ENCODE measurements at places on chromosomes 11 and 22.

DNA sequence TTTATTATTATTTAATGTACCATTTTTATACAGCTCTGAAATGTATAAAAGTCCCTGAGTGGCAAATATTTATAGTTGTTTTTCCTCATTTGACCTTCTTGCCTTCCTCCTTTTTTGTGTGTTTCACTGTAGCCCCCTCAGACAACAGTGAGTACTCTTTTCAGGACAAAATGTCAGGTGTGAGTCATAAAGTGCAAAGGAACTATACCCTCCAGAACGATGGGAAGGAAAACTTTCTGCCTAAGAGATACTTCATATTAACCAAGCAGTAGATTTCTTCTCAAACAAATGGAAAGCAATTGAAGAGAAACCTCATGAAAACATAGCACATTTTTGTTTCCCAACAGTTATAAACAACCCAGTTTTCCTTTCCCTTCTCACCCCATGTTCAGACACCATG, 16.1 kb upstream of the MS4A7 start:
- no peak for DNase-seq

DNA sequence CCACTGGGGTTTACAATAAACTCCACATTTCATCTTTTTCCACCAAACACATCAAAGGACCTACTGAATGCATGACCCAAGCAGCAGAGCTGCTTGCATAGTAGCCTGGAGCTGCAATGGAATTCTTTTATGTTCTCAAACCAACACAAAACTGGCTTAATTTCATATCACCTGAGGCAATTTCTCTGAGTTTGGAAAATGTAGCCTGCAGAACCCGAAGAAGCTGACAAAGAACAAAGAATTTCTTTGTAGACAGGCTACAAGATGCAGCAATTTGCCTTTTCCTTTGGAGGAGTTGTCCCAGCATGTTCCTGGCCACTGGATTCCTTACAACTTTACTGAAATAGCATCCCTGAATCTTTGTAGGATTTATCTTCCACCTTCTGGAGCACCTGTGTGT, 5.5 kb upstream of the TECTA start:
- no peak for DNase-seq

DNA sequence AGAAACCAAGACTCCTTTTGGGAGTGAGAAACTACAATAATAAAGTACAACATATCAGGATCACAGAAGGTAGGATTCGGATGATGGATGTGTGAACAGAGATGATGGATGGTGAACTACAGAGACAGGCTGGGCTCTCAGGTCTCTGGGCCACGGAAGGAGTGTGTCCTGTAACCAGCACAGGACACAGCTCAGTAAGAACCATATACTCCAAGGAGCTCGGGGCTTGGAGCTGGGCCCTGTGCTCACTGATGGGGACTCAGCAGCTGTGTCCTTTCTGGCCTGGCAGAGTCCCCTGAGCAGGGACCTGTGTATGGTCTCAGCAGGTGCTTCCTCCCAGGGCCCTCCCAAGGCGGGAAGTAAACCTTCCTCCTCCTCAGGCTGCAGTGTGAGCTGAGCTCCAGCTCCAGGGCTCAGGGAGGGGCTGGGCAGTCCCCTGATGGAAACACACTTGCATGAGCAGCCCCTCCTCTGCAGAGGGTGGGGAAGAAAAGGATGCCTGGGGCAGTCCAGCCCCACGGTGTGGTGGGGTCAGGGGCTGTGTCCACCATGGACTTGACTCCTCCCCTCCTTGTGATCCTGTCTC, 39.8 kb upstream of the TOP3B start:
- no peak for DNase-seq

DNA sequence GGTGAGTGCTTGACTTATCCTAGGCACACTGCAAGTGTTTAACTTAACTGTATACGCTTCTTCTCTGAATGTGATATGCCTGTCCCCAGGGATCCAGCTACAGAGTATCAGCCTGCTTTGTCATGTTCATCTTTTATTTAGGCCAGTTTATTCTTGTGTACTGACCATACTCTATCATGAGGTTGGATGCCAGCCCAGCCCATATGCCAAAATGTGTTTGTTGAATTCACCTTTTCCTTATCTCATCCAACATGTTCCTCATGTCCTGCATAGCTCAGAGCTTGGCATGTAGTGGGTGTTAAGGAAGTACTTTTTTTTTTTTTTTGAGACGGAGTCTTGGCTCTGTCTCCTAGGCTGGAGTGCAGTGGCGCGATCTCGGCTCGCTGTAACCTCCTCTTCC, 116.2 kb downstream of the NCAM1 start:
- no peak for DNase-seq

DNA sequence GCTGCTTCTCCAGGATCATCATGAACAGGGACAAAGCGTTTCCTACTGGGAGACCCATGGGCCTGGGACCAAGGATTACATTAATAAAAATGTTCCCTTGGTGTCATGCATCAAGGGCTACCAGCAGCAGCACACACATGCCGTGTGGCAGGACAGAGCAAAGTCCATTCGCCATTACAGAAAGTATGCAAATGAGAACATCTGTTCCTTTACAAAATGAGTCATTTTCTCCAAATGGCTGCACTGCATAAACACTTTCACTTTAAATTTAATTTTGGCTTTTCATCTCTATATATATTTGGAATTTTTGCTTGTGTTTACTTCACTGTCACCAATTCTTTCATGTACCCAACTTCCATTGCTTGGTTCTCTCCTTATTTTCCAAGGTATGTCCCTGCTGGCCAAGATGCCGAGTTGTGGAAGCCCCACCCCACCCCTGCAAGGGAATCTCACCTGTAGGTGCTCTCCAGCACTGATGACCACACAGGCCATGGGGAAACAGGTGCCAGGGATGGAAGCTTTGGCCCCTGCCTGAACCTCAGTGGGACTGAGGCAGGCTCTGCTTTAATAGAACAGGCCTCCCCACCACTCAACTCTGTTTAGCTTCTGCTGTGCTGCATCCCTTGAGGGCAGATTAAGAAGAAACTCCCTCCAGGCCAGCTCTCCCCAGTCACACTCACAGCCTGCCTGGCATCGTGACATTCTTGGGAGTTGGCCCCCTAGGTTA, 15.6 kb upstream of the GNAZ start:
- DNase-seq: no peak

GRCh38 chr11:93324500-93324899, 6.0 kb upstream of the DEUP1 start:
- no peak for DNase-seq

- no peak for DNase-seq
Observed at GRCh38 chr22:27382947-27383346, 418.6 kb downstream of the MN1 start.

GRCh38 chr11:16239141-16240105, 116.9 kb downstream of the SOX6 start:
- no peak for DNase-seq

DNA sequence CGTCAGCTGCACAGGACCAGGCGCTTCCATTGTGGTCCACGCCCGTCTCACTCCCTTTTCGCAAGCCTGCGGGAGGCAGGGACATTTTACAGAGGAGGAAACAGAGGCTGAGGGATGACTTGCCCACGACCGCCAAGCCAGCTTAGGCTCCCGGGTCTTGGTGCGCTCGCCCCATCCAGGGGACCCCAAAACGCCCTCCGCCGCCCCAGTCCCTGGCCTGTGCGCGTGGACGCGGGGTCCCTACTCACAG, 300 bp downstream of the WNT11 start:
- DNase-seq: no peak

GRCh38 chr11:41836431-41836830, 377.0 kb upstream of the LRRC4C start:
- no peak for DNase-seq

GRCh38 chr11:58965246-58965985, 26.1 kb downstream of the GLYATL1 start:
- DNase-seq: no peak

DNA sequence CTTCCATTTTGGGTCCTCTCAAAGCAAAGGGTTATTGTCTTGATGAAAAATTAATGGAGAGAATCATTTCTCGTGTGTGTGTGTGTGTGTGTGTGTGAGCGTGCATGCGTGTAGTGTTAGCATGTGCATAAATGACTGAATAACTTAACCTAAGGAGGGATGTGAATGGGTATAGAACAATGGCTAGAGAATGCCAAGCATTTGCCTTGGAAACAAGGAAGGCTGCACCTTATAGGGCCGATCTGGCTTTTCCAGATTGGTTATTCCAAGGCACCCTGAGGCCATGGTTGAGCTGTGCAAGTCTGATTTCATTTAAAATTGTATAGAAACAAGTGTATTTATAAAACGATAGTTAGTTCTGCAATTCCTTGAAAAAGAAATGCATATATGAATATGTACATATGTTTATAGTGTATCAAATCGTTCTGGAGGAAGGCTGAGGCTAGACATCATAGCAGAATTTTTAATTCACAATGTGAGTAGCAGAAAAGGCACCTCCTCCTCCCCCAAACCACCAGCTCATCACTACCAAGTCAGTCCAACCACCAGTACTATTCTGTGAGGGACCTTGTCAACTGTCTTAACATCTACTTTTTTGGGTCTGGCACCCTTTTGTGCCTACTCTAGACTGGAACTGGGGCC, 322.7 kb upstream of the ISX start:
- DNase-seq: no peak

DNA sequence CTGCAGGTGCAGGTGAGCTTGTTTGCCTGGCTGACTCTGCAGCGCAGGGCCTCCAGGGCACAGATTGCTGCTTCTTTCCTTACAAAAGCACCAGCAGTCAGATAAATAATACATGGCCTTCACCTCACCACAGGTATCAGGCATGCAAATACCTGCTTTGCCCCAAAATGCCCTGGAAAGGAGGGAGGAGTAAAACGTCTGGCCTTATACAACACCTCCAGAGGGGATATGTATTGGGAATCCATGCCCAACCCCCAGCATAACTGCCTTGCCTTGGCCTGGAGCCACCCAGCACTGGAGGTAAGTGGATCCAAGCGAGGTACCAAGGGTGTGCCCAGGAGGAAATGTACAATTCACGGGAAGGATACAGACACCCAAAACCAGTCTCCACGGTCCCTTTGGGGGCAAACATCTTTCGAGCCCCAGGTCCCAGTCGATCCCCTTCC, 860 bp downstream of the TMEM184B start:
- DNase-seq: no peak

DNA sequence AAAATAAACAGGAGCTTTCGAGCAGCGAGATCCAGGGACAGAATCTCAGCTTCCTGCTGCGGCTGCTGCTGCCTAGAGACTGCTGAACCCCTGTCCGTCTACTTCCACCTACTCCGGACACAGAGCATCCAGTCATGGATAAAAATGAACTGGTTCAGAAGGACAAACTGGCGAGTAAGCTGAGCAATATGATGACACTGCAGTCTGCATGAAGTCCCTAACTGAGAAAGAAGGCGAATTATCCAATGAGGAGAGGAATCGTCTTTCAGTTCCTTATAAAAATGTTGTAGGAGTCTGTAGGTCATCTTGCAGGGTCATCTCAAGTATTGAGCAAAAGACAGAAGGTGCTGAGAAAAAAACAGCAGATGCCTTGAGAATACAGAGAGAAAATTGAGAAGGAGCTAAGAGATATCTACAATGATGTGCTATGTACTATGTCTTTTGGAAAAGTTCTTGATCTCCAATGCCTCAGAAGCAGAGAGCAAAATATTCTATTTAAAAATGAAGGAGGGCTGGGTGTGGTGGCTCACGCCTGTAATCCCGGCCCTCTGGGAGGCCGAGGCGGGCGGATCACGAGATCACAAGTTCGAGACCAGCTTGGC, 11.1 kb upstream of the MS4A2 start:
- no peak for DNase-seq

GRCh38 chr11:35483131-35483820, 42.1 kb downstream of the PAMR1 start:
- no peak for DNase-seq

GRCh38 chr11:120089036-120090001, 48.6 kb downstream of the TRIM29 start:
- no peak for DNase-seq

GRCh38 chr11:23723861-23724260, 773.0 kb upstream of the LUZP2 start:
- no peak for DNase-seq

- no peak for DNase-seq
Observed at GRCh38 chr11:6653097-6653496, 2.5 kb downstream of the DCHS1 start.

- DNase-seq: no peak
Observed at GRCh38 chr11:130872981-130873380, 43.3 kb downstream of the SNX19 start.

GRCh38 chr11:76291576-76292526, 85.5 kb upstream of the WNT11 start:
- DNase-seq: no peak

DNA sequence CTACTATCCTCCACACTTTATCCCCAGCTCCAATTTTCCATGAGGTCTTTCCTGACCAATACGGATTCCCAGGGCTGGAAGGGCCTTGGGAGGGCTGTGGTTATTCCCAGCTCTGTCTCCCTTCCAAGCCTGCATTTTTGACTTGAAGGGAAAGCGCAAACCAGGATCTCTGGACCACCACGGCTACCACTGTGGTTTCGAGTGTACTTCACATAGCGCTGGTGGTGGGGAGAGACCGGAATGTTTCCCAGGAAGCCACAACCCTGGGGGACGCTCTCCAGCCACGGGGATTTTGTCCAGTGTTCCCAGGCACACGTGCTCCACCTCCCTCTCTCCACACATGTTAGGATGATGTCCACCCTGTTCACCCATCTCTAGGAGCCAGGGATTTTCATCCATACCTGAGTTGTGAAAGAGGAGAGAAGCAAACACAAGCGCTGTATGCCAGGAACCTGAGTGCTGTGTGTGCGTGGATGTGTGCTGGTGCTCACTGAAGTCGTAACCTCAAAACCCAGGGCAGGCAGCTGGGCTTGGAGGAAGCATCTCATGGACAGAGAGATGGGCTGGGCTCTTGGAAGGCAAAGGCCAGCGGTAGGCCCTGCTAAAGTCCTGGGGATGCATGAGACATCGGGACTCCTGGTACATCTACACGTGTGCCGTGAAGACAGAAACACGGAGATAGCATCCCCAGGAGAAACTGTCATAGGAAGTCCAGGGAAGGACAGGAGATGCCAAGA, 1.3 kb upstream of the NPTXR start:
- no peak for DNase-seq

GRCh38 chr11:68839911-68840641, 1.6 kb downstream of the CPT1A start:
- DNase-seq: no peak

DNA sequence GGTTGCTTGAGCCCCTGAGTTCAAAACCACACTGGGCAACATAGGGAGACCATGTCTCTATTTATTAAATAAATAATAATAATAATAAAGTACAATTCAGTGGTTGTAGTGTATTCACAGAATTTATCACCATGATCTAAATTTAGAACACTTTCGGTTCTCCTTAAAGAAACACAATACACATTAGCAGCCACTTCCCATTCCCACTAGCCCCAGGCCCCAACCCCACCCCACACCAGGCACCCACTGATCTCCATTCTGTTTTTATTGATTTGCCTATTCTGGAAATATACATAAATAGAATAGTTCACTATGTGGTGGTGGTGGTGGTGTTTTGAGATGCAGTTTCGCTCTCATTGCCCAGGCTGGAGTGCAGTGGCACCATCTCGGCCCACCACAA, 45.7 kb downstream of the BCL2L13 start:
- no peak for DNase-seq

DNA sequence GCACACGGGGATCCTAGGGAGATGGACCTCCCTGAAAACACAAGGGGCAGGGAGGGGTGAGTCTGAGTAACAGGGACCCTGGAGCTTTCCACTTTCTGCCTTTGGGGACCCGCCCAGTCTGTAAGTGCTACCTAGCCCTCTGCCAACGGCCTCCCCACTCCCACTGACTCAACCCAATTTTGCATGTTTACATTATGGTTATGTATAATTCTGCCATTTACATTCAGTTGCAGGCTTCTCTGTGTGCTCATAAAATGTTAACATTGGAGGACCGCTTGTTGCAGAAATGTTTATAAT, 105.8 kb downstream of the DSCAML1 start:
- no peak for DNase-seq

Measured in stimulated activated CD4-positive, alpha-beta T cell treated with anti-CD3 and anti-CD28 coated beads, Interleukin-1b, Interleukin-23, amount 100 ng/mL, for 1 hour (primary cell).